ENCODE measurements at places on chromosomes 7 and 10.

DNA sequence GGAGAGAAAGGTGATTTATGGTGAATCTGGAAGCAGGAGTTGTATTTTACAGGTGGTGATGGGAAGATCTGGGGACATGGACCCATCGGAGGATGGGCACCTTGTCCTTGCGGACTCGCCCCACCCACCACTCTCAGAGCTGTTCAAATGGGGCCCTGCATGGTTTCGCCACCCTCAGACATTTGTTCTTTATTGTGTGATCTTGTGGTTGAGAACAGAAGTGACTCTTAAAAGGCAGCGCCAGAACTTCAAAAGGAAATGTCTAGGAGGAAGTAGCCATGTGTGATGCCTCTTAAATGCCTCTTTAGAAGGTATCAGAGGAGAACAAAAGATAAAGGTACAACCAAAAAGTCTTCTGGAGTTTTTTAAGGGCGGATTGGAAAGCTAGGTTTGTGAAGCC, 205.7 kb downstream of the KIAA1217 start:
- DNase-seq, result no peak

GRCh38 chr7:20513341-20513740, 102.1 kb upstream of the ABCB5 start:
- no peak for DNase-seq

GRCh38 chr7:1227814-1228544, 4.7 kb upstream of the UNCX start:
- no peak for DNase-seq

- no peak for DNase-seq
Observed at GRCh38 chr7:69953136-69954067, 355.1 kb downstream of the AUTS2 start.

DNA sequence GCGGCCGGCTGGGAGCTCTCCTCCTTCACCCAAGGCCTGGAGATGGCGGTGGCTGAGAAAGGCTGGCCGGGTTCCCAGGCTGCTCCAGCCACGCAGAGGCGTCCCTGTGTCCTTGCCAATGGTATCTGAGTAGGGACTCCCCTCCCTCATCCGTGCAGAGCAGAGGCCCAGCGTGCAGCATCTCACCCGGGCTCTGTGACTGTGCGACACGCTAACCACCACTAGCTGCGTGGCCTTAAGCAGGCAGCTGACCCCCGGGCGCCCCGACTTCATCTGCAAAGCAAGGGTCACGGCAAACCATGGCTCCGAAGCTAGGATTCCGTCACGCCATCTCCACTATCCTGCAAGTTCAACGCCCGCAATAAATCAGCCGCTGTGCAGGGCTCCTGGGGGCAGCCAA, 47.2 kb upstream of the TNRC18 start:
- no peak for DNase-seq

GRCh38 chr7:149584009-149584408, 86.4 kb upstream of the ZNF746 start:
- no peak for DNase-seq

DNA sequence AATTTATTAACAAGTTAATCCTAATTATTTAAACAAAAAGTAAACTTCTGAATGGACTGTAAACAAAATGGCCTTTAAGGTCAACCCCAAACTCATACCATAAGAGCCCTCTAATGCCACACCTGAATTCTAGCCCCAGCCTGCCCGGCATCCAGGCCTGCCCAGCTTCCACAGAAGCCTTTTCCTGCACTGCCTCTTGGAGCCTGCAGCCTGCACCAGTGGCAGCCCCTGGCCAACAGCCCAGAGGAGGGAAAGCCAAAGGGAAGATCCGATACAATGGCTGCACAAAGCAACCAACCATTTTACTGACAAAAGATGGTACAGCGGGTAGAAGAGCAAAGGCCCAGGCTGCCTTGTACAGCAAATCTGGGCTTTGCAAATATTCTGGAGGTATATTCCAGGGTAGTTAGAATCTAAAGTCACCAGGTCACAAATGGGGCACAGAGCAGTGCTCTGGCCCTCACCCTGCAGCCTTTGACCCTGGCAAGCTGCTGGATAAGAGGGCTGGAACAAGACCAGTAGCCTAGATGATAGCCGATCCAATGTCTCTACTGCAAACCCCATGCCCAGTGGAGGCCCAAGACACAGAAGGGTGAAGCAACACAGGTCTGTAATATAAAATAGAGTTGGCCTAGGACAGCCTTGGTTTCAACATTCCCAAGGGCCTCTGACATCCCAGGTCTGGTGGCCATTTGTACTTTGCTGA, 12.5 kb upstream of the CH25H start:
- DNase-seq, result no peak

GRCh38 chr7:139730746-139731612, 46.8 kb downstream of the HIPK2 start:
- DNase-seq, result no peak

DNA sequence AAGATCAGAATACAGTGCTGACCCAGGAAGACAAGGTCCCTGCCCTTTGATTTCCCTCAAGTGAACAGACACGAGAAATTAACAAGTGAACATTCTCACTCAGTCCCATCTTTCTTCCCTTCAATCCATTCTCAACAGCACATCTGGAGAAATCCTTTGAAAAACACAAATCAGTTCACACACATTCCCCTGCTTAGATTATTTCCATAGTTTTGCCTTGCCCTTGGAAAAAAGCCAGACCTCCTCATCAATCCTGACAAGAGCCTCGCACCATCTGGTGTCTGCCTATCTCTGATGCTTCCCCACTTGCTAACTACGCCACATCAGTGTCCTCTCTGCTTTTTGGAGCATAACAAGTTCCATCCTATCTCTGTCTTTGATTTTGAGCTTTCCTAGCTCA, 94.4 kb upstream of the KIAA1217 start:
- no peak for DNase-seq

GRCh38 chr10:8138471-8138870, 84.0 kb downstream of the GATA3 start:
- no peak for DNase-seq

GRCh38 chr7:16708511-16708910, 45.0 kb upstream of the TSPAN13 start:
- no peak for DNase-seq

DNA sequence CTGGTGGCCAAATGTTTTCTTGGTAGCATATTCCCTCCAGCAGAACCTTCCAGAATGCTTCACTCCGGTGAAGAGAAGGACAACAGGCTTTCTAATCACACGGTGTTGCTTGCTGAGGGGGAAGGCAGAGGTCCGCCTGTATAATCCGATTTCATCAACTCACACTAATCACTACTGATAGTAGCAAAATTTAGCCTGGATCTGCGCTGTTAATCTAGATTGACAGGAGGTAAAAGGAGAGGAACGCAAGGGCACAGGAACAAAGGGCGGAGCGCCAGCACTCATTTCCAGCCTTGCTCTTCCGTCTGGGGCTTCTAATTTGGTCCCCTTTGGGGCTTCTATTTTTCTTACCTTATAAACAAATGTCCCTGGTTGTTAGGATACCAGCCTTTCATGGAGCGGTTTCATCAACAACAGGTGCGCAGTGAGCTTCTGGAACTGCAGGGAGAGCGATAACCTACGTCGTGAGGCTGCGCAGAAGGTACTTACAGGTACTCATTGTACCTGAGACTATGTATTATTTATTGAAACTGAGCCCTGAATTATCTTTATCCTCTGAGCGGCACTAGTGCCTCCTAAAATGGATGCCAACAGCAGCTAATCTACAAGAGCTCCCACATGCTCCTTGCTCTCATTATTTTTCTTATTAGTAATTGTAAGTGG, 150.6 kb downstream of the CACNB2 start:
- no peak for DNase-seq

DNA sequence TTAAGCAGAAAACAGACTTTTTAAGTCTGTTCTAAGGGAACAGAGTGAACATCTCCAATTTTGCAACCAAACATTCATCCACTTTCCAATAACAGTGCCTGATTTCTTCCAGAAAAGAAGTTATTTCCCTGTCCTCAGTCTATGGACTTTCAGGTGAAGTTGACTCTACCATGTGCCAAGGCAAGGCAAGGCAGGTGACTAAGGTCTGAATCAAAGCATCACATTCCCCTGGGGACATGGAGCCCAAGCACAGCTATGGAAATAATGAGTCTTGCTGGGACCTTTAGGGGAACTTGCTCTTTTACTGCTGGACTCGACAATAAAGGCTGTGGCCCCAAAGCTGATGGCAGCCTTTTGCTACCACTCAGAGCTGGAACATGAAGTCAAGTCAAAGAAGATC, 182.2 kb downstream of the FGFR2 start:
- DNase-seq, result no peak

GRCh38 chr7:2445047-2445446, 31.2 kb downstream of the GRIFIN start:
- no peak for DNase-seq

DNA sequence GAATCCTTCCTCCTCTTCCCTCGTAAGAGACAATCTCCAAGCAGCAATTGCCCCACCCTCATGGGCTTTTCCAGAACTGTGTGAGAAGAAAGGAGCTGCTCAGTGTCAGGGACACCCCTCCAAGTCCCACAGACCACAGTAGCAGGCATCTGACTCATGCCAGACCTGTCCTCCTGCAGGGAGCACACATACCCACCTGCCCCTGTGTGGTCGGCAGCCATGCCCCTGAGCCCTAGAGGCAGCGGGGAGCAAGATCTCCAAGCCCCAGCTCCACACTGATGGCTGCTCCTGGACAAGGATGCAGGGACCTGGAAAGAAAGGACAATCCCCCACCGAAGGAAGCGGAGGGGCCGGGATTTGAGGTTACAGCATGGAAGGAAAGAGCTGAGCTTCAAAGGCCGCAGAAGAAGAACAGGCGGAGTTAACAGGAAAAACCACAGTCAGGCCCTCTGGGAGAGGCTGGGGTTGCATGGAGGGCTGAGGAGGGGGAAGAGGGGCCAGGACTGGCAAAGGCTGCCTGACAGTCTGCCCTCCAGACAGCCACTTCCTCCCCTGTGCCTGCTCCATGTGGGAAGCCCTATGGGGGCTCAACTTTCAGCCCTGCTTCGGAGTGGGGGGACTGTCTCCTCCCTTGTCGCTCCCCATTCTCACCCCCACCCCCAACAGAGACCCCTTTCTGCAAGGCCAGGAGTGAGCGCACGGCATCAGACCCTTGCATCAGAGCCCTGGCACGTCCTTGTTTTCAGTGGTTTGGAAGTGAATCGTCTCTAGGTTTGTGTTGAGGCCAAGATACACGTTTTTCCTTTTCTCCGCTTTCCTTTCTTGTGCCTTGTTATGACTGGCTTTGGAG, 46.8 kb downstream of the ASB13 start:
- DNase-seq, result no peak

DNA sequence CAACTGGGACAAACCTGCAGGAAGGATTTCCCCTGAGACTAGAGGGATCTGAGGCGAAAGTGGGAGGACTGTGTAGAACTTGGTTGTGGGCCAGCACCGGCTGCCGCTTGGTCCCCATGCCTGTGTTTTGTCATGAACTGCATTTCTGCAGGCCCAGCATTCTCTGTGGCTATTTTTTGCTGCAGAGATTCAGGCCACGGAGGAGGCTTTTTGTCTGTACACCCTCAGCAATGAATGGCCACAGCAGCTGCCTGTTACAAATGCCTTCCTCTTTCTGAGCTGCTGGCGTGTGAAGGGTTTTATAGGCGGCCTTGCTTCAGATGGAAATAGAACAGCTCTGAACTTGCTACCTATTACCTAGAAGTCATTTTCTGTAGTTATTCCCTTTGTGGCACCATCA, 164.4 kb downstream of the SH2D4B start:
- no peak for DNase-seq

DNA sequence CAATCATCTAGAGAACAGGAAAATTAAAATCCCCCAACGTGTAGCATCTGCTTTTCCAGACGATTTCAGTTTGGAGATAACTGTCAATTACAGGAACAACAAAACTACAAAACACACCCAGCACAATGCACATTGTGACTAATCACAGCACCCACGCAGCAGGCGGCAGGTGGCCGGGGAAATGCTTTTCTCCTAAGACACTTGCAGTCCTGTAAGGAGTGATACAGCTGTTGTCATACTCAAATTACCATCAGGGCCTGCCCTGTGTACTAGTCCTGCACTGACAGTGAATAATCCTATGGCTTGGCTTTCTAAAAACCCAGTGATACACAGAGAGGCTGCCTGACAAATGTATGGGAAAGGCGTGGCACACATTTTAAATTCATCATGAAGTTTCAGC, 37.8 kb downstream of the COBL start:
- no peak for DNase-seq
